Effector memory CD8-positive, alpha-beta T cell (primary cell): ENCODE measurements at places on chromosomes 3 and 15.

DNA sequence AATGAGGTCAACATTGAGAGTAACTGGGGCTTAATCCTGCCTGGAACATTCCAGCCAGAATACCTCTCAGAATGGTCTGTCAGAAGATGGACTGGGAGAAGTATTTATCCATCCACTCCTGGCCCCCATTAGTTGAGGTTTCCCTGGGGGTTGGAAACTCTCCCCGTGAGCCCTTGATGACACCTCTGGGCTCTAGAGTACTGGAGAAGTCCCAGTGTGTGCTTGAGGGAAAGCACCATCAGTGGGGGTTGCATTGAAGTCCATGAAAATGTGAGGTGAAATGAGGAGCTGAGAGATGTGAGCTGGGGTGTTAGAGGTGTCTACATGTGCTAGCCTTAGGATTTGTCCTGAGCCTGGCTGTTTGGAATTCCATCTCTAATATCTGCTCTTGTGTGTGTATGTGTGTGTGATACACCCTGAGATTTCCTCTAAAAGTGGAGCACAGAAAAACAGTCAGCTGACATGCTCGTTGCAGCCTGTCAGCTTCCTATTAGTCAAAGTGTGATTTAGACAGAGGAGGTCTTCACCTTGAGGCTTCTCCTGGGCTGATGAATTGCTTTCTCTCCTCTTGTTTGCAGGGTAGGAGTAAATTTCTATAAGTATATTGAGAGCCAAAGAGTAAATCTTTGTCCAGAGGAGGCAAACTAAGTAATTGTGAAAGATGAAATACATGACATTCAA is 67.6 kb downstream of the NR1D2 start:
- no peak for DNase-seq

- DNase-seq: peak; percentile 39
Observed at GRCh38 chr3:187999821-188000220, 154.1 kb upstream of the LPP start.

DNA sequence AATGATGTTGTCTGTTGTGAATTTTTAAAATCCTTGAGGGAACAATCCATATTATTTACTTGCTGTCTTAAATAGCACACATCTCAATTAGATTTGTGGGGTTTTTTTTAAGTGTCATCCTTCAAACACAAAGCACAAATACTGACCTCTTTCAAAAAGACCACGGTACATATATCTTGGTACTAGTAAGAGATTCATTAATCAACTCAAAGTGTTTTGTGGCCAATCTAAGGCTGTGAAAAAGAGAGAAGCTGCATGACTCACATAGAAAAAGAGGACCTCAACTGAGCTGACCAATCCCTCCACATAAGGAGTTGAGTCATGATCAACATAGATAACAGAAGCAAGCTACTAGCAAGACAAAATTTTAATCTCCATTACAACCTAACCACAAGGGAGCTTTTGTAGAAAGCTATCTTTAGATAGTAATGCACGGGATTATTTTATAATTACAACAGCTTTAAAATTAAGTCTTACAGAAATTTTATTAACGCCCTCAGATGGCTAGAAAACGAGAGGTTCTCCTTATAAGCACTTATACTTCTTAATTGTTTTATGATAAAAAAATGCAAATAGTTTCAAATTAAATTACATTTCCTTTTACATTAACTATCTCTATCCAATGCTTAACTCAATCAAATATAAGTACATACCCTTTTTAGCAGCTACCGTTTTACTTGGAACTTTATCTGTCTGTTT is 60.5 kb downstream of the TOP2B start:
- DNase-seq: no peak

DNA sequence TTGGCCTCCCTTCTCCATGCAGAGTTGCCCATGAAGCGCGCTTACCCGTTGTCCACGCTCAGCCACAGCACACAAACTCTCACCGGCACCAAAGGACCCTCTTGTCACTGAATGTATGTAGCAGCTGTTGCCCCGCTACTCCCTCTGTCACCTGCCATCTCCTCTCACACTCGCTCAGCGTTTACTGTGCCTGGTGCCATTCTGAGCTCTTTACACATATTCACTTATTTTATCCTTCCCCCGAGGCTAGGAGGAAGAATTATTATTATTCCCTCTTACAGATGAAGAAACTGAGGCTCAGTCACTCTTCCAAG is 41.7 kb upstream of the PRR23E start:
- no peak for DNase-seq

DNA sequence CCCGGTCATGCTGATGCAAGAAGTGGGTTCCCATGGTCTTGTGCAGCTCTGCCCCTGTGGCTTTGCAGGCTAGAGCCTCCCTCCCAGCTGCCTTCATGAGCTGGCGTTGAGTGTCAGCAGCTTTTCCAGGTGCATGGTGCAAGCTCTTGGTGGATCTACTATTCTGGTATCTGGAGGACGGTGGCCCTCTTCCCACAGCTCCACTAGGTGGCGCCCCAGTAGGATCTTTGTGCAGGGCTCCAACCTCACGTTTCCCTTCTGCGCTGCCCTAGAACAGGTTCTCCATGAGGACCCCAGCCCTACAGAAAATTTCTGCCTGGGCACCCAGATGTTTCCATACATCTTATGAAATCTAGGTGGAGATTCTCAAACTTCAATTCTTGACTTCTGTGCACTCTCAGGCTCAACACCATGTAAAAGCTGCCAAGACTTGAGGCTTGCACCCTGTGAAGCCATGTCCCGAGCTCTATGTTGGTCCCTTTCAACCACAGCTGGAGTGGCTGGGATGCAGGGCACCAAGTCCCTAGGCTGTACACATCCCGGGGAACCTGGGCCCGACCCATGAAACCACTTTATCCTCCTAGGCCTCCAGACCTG is 238.4 kb upstream of the MDFIC2 start:
- DNase-seq: peak; percentile 54

DNA sequence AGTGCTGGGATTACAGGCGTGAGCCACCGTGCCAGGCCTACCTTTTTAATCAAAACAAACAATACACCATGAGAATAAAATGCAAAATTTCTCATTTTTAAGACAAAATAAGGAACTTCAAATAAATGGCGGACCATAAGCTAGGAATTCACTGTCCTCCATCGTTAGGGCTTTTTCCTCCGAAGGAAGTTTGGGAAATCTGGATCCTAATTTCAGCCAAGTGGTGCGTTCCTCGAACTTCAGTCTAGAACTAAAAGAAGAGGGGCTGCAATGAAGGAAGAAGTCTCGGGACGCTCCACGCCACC is 260 bp downstream of the EXD1 start:
- no peak for DNase-seq

DNA sequence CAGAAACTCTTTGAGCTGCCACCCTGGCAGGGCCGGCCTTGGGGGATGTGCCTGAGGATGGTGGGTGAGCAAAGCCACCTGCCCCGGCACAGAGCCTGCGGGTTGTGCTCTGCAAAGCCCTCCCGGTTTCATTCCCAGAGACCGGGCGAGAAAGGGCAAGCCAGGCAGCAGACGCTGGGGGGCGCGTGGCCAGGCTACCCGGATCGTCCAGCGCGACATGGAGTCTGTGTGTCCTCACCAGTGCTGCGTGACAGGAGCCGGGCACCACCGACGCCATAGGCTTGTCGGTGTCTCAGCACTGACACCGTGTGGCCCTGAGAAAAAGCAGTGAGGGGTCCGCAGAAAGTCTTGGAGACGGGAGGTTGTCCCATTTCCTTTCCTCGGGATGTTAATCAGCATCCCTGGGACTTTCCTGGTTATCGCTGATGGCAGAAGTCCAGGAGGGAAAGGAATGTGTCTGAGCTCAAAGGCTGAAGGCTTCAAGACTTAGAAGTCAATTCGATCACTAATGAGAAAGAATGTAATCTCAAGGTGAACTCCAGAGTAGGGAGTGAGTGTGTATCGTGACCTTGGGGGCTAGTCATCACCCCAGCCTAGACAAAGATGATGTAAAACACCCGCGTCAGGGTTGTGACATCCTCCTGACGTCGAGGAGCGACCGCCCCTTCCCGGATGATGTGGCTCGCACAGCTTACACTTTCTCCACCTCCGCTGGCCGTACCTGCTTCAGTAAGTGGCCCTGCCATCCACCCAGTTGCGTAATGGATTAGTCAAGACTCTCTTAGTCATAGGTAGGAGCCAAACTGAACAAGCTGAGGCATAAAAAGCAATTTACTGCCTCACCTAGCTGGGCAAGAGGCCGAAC is 36.3 kb upstream of the PLA2G4E start:
- DNase-seq: peak; percentile 42

DNA sequence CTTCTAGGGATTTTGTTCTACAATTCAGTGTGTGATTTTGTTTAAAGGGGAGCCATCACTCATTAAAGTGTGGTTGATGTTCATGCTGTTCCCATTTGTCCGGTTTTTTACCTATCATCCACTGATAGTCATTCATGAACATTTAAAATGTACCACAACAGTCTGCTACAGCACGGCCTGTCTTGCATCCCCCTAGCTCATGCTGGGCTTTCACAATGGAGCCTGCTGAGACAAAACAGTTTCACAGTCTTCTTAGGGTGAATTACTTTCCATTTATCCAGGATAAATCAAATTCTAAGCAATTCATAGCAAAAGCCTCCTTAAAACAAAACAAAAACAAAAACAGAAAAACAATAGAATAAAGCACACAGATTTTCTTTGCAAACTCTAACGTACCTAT is 627.2 kb downstream of the CADM2 start:
- DNase-seq: no peak

GRCh38 chr3:97872525-97873042 is 50.8 kb downstream of the CRYBG3 start:
- no peak for DNase-seq

- no peak for DNase-seq
Observed at GRCh38 chr3:122247087-122247824, 63.8 kb downstream of the CASR start.

- no peak for DNase-seq
Observed at GRCh38 chr15:40764629-40765103, 798 bp downstream of the GCHFR start.

GRCh38 chr3:157132936-157133335 is 27.0 kb downstream of the CCNL1 start:
- DNase-seq: no peak

GRCh38 chr3:56762718-56763117 is 39.0 kb downstream of the ARHGEF3 start:
- DNase-seq: no peak

DNA sequence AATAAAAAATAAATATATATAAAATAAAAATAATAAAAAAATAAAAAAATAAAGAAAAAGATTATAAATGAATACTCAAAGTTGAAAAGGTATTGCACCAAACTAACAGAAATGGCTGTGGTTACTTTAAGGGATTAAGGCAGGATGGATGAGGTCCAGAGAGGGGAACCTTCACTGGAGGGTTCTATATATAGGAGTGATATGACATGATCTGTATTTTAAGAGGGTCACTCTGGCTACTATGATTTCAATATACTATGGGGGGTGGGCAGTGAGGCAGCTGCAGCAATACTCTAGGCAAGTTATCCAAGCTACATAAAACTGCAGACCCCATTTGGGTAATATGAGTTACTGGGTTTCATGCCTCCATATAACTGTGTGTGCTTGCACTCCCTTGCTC is 24.6 kb downstream of the ACAD11 start:
- DNase-seq: no peak

DNA sequence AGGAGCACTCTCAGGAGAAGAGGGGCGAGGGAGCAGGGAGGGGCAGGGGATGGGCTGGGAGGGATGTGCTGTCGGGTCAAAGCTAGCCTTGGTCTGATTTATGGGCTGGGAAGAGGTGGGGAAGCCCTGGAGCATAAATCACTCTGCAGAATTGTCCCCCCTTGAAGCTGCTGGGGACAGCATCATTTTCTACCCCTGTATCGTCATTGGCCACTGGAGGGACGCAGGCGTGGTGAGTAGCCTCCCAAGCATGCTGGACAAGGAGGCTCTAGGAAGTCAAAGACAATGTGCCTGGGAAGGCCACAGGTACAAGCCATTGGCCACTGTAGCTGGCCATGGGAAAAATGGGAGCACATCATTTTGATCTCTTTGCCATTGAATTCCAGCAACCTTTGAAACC is 175.5 kb upstream of the CTDSPL start:
- DNase-seq: no peak

- no peak for DNase-seq
Observed at GRCh38 chr3:186986406-186986805, 56.1 kb downstream of the ST6GAL1 start.

GRCh38 chr15:75230016-75230343 is 28.2 kb upstream of the GOLGA6C start:
- DNase-seq: no peak

DNA sequence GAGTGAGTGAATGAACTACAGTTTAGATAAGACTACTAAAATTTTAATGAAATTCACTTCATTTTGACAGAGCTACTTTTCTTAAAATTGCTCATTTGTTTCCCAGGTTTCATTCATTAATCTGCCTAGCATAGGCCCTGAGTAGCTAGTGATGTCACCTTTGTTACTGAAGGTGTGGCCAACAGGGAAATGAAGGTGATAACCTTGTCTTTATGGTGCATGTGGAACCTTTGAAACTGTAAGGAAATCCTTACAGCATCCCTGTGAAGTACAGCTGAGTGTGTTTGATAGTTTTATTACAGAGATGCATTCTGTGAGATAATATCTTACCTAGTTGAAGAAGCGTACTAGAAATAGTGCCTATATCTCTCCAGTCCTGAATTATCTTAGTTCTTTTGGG is 112.9 kb downstream of the AKAP13 start:
- no peak for DNase-seq

- no peak for DNase-seq
Observed at GRCh38 chr15:65553691-65554090, 23.4 kb downstream of the HACD3 start.

- peak; percentile 55 for DNase-seq
Observed at GRCh38 chr3:47057212-47057671, 77.8 kb downstream of the NBEAL2 start.

DNA sequence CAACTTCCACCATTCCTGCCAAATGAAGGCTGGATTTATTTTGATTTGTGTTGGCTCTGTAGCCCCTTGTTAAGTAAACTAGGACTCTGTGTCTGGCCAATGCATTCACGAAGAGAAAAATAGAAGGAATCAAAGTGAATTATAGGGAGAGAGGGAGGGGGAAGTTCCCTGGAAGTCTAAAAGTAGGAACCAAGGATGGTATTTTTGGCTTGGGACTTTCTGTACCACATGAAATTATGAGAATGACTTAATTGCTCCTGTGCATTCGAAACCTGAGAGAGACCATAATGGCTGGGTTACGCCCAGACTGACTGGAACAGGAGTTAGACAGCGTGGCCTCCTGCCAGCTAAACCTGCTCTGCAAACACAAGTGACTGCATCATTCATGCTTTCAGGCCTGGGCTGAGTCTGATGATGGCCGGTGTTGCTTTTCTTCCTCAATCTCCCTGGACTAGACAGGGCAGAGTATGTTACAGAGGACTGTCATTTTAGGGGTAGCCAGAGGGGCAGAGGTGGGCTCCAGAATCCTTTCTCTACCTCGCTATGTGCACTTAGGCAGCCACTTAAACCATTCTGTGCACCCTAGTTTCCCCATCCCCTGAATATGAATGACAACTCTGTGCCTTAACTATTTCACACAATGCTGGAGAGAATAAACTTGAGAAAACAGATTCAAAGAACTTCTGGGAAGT is 58.9 kb downstream of the MYO1E start:
- no peak for DNase-seq

- no peak for DNase-seq
Observed at GRCh38 chr15:59170295-59171066, 36.2 kb upstream of the LDHAL6B start.

- no peak for DNase-seq
Observed at GRCh38 chr3:129727707-129728106, 121.2 kb upstream of the PLXND1 start.

GRCh38 chr15:70323111-70323851 is 225.6 kb upstream of the TLE3 start:
- DNase-seq: no peak
